NCI-H1694 (cell line): ENCODE measurements at places on chromosomes 3 and 15.
A peak's percentile ranks its signal among the peaks of the same experiment; 100 is the strongest.

GRCh38 chr3:4474683-4475490 is 7.8 kb upstream of the SUMF1 start:
- DNase-seq = no peak

GRCh38 chr15:77017761-77018720 is 23.1 kb downstream of the PSTPIP1 start:
- DNase-seq = no peak

GRCh38 chr3:45167011-45167911 is 21.1 kb upstream of the CDCP1 start:
- DNase-seq = no peak

DNA sequence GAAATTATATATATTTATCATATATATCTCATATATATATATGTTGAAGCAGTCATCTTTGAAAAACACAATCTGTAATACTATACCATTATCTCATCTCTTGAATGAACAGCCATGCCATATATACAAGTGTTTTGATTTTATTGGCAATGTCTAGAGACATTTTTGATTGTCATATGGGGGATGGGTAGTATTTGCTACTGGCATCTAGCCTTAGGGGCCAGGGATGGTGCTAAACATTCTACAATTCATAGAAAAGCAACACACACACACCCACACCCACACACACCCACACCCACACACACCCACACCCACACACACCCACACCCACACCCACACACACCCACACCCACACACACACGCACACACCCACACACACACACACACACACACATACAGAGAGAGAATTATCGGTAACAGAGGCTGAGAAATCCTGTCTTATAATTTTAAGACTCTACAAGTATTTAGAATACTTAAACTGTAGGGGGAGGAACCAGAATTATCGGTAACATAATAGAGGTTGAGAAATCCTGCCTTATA is 11.1 kb upstream of the PIK3R4 start:
- DNase-seq = no peak

GRCh38 chr3:52454938-52455282 is 494 bp upstream of the NISCH start:
- no peak for DNase-seq

GRCh38 chr15:53586799-53587198 is 172.7 kb downstream of the WDR72 start:
- peak; percentile 14 for DNase-seq

GRCh38 chr3:183895296-183895695 is 10.6 kb upstream of the PARL start:
- peak; percentile 58 for DNase-seq

- DNase-seq = no peak
Observed at GRCh38 chr3:13890377-13891016, 10.6 kb upstream of the WNT7A start.
